Cerebellar nuclear complex (tissue), 1 donor: ENCODE measurements at places on chromosomes 3 and 15.

- no peak for DNase-seq
These were observed 8.6 kb downstream of the SNRK start for GRCh38 chr3:43294975-43295374.

DNA sequence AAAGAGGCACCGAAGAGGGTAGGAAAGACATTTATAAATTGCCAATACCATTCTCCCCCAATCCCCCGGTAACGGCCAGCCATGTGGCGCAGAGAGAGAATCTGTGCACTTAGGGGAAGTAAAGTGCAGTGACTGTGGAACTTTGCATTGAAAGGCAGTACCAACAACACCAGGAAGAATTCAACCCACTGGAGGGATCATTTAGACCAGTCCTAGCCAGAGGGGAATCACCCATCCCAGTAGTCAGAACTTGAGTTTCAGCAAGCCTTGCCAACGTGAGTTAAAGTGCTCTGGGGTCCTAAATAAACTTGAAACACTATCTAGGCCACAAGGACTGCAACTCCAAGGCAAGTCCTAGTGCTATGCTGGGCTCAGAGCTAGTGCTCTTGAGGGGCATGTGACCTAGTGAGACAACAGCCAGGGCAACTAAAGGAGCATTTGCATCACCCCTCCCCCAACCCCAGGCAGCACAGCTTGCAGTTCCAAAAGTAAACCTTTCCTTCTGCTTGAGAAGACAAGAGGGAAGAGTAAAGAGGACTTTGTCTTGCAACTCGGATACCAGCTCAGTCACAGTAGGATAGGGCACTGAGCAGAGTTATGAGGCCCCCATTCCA lies 15.0 kb downstream of the CEP70 start:
- no peak for DNase-seq

- no peak for DNase-seq
These were observed 1.6 kb downstream of the INSYN1 start for GRCh38 chr15:73751511-73751898.

GRCh38 chr15:78047761-78048627 lies 29.5 kb downstream of the TBC1D2B start:
- no peak for DNase-seq

GRCh38 chr3:126127452-126127851 lies 43.5 kb upstream of the SLC41A3 start:
- no peak for DNase-seq
